Neural crest cell (in vitro differentiated cells): ENCODE measurements at places on chromosomes 2 and 18.
A peak's percentile ranks its signal among the peaks of the same experiment; 100 is the strongest.

GRCh38 chr2:17179145-17179808 lies 339.0 kb downstream of the RAD51AP2 start:
- DNase-seq = no peak

- DNase-seq = no peak
Observed at GRCh38 chr2:31785876-31786275, 205.1 kb upstream of the SRD5A2 start.

- no peak for DNase-seq
Observed at GRCh38 chr2:213148572-213149261, 2.7 kb downstream of the IKZF2 start.

DNA sequence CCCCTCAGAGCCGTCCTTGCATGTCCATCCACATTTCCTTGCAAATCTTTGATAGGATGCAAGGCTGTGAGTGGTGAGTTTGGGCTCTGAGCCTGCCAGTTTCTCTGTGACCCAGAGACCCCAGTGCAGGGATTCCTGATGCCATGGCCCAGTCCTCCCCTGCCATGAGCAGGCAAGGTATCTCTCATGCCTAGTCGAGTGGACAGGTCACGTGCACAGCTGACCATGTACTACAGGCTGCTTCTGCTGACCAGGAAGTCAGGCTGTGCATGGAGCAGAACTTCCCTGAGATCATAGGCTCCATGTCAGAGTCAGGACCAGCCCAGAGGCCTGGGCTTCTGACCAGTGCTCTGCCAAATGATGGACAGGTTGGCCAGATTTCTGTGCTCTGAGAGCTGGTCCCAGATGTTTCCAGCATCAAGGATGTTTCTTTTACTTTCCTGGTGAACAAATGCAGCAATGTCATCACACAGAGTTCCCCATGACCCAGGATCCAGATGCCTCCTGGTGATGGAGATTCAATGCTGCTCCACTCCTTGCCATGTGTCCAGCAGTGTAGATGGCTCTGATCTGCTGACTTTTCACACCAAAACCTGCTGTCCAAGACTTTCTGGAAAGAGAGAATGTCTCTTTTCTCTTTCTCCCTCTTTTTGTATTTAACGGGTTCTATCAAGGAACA lies 321.6 kb upstream of the HS6ST1 start:
- no peak for DNase-seq

DNA sequence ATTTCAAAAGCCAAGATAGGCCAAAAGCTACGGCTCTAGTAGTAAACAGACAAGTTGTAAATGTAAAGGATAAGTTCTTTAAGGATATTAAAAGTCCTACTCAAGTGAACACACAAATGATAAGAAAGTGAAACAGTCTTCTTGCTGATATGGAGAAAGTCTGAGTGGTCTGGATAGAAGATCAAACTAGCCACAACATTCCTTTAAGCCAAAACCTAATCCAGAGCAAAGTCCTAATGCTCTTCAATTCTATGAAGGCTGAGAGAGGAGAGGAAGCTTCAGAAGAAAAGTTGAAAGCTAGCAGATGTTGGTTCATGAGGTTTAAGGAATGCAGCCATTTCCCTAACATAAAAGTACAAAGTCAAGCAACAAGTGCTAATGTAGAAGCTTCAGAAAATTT lies 111.7 kb upstream of the ZEB2 start:
- DNase-seq = no peak

DNA sequence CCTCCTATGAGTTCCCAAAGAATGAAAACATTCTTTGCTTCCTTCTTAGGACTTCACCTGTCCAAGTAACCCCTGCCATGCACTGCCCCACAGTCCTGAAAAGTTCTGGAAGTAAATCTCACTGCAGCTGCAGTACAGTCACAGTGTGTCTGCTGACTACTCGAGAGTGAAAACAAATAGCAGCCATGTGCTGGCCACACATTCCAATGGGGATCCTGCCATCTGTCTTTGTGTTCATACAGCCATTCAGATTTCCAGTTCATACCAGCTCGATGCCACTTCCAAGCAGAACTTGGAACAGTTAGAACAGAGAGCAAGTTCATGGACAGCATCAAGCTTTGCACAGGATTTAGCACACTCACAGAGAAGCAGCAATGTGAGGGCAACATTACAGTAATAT lies 629.9 kb upstream of the ACVR2A start:
- no peak for DNase-seq

- DNase-seq = no peak
Observed at GRCh38 chr2:43367012-43367782, 140.8 kb upstream of the ZFP36L2 start.

GRCh38 chr2:12732651-12733050 lies 15.9 kb downstream of the TRIB2 start:
- DNase-seq = no peak

DNA sequence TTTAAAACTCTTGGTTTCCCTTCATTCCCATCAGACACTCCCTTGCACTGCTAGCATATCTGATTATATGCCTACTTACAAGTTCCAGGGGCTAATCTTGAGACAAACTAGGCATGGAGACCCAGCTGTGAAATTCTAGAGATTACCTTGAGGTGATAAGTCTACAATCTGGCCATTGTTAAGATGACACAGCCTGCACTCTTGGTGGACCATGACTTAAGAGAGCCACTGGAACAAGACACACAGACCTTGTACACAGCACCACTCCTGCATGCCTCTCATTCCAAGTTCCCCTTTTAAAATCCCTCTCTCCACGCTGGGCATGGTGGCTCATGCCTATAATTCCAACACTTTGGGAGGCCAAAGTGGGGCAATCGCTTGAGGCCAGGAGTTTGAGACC lies 387.2 kb upstream of the DCC start:
- DNase-seq = no peak

- DNase-seq = no peak
Observed at GRCh38 chr2:67872481-67872880, 190.3 kb downstream of the C1D start.

DNA sequence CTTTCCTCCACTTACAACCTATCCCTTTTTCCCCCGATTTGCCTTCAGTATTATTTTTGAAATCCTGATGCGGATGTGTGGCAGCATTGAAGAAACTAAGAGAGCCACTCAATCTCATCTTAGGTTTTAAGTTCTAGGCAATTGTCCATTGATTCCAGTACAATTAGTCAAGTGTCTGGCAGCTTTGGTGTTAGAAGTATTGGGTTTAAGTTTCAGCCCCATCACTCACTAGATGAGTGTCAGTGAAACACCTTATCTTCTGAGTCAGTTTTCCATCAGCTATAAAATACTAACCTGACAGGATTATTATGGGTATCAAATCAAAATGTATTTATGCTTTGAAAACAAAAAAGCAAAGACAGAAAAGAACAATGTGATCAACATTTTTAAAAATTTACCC lies 16.8 kb upstream of the CUL3 start:
- DNase-seq = no peak

- DNase-seq = no peak
Observed at GRCh38 chr2:127048969-127049897, 57.7 kb downstream of the BIN1 start.

DNA sequence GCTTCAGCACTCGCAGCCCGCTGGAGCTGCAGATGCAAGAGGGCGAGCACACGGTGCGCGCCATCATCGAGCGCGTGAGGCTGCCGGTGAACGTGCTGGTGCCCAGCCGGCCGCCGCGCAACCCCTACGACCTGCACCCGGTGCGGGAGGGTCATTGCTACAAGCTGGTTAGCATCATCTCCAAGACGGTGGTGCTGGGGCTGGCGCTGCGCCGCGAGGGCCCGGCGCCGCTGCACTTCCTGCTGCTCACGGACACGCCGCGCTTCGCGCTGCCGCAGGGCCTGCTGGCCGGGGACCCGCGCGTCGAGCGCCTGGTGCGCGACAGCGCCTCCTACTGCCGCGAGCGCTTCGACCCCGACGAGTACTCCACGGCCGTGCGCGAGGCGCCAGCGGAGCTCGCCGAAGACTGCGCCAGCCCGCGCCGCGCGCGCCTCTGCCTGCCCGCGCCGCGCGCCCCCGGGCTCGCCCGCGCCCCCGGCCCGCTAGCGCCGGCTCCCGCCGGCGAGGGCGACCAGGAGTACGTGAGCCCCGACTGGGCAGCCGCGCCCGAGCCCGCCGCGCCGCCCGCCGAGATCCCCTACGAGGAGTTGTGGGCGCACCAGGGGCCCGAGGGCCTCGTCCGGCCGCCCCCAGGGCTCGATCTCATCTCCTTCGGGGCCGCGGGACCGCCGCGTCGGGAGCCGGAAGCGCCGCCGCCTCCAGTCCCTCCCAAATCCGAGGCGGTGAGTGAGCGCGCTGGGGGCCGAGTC lies 11.8 kb downstream of the GAREM2 start:
- DNase-seq = peak; percentile 80

DNA sequence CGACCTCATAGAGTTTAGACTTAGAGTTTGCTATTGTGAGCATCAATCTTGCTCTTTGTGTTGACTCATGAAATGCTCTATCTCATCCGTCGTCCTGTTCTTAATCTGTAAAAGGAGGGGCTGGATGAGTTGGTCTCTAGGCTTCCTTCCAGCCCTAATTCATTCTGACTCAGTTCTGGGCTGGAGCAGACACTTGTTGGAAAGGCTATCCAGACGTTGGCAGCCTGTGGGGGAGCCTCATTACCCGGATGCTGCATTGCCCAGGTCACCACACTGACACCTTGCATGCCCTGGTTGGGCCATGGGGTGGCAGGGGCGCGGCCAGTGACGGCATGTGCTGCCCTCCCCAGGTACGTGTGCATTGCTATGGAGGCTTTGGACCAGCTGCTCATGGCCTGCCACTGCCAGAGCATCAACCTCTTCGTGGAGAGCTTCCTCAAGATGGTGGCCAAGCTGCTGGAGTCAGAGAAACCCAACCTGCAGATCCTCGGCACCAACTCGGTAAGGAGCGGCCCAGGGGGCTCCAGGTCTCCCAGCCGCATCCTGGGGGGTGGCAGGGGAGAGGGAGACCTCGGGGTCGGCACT lies 61.5 kb downstream of the EFR3B start:
- DNase-seq = no peak

DNA sequence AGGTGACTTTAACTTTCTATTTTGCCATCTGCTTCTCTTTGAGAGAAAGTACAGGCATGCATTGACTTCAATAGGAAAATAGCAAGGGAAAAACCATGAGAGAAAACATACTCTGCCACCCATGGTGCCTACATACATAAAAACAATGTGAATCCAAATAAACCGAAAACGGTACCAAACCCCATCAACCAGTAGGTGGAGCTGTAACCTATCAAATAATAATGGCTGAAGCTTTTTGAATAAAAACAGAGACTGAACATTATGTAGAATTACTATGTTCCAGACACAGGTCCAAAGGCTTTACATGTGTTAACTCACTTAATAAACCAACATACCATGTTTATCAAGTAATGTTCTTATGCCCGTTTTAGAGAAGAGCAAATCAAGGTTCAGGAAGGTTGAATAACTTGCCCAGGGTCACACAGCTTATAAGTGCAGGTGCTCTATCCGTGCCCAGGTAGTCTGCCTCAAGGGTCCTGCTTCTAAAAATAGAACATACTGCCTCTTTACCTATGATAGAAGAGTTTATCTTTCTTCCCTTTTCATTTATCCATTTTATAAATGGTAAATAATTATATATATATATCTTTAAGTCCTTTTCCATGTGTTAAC lies 293.9 kb upstream of the SYT4 start:
- DNase-seq = peak; percentile 36

DNA sequence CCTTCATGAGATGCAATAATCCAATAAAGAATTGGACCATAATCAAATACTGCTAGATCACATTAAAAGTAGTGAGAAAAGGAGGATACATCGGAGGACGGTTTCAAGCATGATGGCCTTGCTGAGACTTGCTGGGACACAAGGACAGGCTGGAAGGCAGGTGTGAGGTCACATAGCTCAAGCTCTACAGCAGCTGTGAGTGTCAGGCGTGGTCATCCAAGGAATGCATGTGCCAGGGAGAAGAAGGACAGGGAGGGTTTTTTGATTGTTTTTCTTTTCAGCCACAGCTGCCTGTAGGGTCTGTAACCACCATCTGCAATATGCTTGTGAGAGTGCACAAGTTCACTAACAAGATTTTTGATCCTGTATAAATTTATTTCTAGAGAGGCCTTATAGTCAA lies 57.6 kb downstream of the BMP10 start:
- no peak for DNase-seq

DNA sequence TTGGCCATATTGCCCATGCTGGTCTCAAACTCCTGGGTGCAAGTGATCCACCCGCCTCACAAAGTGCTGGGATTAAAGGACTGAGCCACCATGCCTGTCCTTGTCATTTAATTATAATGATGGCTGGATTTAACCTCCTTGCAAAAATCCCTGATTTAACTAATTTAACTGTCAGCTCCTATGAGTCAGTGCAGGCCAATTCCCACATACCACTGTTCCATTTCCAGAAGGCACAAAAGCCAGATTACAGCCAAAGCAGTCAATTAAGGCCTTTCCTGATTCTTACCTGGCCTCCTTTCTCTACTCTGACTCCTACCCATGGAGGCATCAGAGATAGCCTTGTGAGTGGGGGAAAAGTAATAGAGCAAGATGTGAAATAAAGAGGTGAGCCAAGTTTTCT lies 12.3 kb upstream of the SLC35F5 start:
- DNase-seq = no peak

DNA sequence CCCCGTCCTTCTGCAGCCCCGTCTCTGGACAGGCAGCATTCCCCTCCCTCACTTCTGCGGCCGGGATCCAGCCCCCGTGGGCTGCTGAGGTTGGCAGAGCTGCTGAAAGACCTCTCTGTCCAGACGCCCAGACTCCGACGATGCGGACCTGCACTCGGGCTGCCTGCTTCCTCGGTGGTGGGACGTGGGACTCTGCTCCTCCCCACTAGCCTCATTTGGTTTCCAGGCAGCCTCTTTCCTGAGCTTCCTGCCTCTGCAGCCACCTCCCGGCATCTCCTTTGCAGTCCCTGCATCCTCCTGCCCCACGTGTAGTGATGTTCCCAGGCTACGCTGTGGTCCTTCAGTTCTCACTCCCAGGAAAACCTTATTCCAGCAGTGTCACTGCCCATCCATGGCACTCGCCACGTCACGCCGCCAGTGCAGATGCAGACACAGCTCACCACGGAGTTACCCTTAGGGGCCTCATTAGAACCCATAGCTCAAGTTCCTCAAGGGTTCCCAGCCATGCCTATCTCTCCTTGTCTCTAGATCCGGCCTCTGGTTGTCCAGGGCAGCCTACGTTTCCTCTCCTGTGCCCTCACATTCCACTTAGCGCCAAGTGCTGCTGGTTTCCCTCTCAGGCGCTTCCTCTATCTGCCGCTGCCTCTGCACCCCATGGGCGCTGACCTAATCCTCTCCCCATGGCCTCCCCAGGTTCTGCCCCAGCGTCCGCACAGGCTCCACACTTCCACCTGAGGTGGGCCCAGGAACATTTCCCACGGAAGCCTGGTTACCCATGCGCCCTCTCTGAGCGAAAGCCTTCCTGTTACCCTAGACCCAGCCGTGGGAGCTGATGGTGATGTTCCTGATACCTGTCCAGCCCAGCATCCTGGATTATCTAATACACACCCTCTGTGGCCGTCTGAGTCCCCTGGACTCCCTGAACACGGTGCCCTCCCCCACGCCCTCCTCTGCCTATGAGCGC lies 318.3 kb upstream of the MYT1L start:
- DNase-seq = no peak

- DNase-seq = no peak
Observed at GRCh38 chr2:232802091-232802490, 25.7 kb upstream of the KCNJ13 start.

DNA sequence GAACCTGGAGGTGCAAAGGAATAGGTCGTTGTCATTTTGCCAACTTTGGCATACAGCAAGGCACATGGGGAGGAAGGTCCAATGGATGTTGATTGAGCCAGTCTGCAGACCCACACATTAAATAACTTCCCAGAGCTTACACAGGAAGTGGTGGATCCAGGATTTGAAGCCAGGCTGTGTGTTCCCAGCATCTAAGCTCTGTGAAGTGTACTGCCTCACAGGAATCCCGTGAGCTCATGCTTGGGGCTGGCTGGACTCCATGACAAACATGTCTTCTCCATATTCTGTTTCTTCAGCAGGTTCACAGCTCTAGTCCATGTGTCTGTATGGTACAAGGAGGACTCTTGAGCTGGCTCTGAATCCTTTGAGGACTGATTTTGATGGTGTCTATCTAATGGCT lies 63.9 kb downstream of the KLHL29 start:
- no peak for DNase-seq
